Left lobe of liver (tissue), 2 donors: ENCODE measurements at places on chromosomes 5 and 9.

- DNase-seq, result peak; percentile 78
Measured at GRCh38 chr9:19154135-19154612, 26.9 kb upstream of the PLIN2 start.

DNA sequence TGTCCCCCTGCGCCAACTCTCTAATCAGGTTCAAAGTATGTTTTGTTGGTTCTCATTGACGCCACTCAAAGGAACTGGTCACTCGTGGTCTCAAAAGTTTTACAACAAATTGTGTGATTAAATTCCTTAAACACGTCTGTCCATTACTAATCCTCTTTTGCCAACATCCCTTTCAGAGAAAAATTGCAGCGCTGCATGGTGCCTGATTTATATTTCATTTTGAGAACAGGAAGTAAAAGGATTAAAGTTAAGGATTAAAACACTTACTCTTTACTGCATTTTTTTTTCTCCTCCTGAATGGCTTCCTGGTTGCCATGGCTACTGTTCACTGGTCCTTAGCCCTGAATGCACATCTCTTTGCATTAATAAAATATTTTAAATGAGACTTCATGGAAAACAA is 383.5 kb downstream of the GLIS3 start:
- DNase-seq, result no peak

DNA sequence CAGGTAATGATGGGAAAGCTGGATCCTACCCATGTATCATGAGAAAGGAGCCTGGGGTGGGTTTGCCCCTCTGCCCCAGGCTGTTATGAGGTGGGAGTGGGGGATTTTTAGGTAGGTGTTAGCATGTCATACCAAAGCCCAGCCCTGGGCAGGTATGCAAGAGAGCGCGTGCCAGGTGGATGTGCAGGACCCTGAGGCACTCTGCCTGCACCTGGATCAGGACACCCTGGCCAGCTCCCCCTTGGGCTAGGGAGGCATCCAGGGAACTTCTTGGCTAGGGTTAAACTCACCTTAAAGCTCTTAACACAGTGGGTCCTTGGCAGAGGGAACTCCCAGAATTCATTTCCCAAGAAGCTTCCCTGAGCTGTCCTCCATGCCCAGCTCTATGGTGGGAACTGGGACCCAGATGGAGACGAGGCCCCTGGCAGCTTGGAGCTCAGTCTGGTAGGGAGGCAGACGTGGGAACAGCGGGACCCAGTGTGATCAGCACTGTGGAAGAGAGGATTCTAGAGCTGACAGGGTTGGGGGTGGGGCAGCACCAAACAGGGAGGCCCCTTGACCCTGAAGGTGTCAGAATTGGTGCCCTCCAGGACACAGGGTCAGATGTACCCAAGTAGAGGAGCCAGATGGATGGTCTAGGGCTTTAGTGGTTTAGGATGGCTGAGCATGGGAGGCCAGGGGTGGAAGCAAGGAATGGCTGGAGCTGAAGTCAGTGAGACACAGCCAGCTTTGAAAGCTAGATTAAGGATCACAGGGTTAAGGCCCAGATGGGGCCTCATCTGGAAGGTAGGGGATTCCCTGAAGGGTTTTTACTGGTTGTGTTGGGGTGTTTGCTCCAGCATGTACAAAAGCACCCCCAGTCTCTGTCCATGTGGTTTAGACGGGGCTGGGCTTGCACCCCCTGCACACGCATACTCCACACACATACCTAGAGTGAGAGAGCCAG is 2.2 kb upstream of the PRR7 start:
- peak; percentile 45 for DNase-seq

GRCh38 chr9:34610434-34611206 is 1.3 kb downstream of the RPP25L start:
- DNase-seq, result peak; percentile 60

- DNase-seq, result no peak
Measured at GRCh38 chr5:150519978-150520377, 12.0 kb downstream of the NDST1 start.

GRCh38 chr9:84874022-84874421 is 204.5 kb downstream of the NTRK2 start:
- no peak for DNase-seq

DNA sequence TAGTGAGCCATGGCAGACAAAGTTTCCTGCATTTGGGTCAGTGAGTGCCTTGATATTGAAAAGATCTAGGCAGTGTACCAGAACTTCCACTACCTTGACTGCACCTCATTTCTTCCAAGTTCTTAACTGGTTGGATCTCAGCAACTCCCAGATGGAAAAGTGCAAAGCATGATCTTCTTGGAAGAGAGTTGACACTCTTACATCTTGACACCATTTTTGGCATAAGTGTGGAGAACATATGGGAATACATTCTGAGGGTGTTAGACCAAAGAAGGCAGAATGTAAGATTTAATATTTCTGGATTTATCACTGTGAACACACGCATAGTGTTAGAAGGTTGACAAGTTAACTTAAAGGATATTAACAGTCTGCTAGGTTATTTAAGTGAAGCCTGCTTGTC is 555.1 kb upstream of the CTNND2 start:
- no peak for DNase-seq

GRCh38 chr5:18720002-18720401 is 1085.7 kb downstream of the TAF11L14 start:
- DNase-seq, result no peak

DNA sequence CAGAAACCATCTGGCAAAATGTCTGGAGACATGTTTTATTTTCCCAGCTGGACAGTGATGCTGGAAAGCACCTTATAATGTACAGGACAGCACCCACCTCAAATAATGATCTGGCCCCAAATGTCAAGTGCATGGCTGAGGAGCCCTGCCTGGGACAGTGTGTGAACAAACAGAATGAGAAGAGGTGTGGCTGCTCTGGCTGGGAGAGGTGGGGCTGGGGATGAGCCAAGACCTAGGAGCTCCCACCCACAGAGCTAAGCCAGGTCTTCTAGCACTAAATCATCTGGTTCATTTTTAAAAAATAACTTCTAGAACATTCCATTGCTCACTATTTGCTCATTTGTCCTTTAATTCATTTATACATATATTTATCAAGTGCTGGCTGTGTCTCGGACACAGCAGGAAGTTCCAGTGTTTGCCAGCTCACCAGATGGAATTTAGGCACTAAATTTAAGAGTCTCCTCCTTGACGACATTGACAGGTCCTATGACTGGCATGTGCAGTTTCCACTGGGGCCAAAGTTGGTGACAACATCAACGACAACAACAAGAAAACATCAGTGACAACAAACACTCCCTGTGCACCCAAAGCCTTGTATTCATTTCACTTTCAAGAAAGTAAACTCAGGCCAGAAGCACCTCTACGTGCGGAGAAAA is 59.1 kb downstream of the GTF3C4 start:
- no peak for DNase-seq

- no peak for DNase-seq
Measured at GRCh38 chr9:110615498-110615897, 36.0 kb upstream of the SVEP1 start.

GRCh38 chr5:138942861-138943260 is 67.7 kb upstream of the LRRTM2 start:
- no peak for DNase-seq

- DNase-seq, result no peak
Measured at GRCh38 chr5:64612344-64612961, 77.8 kb upstream of the SHISAL2B start.

DNA sequence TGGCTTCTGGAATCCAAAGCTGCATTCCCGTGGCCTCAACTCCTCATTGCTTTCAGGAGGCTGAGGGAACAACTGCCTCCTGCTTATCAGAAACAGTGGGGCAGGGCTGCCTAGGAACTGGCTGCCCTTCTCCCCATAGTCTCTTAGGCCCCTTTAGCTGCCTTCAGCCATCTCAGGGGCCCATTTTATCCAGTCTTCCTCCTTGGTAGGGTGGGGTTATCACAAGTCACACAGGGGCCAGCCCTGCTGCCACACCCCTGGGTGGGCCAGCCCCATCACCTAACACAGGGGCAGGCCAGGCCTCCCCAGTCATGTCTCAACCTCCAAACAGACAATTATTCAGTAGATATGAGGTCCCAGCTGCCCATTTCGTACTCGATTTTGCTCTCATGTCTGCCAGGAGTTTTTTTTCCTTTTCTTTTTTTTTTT is 3.9 kb downstream of the ALAD start:
- DNase-seq, result no peak

DNA sequence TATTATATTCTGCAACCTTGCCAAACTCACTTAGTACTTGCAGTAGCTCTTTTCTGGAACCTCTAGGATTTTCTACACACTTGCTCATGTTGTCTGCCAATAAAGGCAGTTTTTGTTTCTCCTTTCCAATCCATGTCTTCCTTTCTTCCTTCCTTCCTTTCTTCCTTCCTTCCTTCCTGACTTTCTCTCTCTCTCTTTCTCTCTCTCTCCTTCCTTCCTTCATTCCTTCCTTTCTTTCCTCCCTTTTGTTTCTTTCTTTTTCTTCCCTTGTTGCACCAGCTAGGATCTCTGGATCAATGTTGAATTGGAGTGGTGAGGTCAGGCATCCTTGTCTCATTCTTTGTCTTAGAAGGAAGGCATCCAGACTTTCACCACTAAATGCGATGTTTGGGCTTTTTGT is 12.5 kb downstream of the ADGRD2 start:
- no peak for DNase-seq

DNA sequence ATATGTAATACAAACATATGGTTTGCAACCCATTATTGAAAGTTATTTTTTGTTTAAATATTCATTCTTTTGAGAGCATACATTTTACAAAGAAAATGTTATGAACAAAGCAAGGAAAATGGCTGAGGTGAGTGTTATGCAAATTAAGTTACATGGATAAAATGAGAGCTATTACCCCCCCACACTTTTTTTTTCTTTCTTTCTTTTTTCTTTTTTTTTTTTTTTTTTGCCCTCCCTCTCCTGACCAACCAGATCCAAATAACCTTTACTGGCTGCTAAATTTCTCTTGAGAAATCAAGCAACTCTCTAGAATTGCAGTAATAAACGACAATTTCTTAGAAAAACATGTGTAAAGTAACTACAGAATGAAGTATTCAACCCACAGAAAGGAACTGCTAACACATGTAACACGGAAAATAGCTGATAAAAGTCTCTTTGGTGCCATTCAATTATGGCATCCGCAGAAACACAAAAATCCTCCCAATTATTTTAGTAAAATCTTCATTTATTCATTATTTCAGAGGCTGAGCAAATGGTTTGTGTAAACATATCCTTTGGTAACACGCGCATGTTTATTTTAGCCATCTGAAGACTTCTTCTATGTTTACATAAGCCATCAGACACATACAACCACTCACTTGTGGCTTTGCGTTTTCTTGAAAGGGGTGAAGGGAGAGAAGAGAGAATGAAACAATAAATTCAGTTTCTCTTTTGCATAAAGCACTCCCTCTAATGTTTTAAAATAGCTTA is 216.1 kb downstream of the NFIB start:
- DNase-seq, result no peak

- no peak for DNase-seq
Measured at GRCh38 chr5:175521313-175521833, 43.0 kb downstream of the SFXN1 start.

GRCh38 chr5:58972301-58972700 is 389.4 kb downstream of the RAB3C start:
- no peak for DNase-seq

DNA sequence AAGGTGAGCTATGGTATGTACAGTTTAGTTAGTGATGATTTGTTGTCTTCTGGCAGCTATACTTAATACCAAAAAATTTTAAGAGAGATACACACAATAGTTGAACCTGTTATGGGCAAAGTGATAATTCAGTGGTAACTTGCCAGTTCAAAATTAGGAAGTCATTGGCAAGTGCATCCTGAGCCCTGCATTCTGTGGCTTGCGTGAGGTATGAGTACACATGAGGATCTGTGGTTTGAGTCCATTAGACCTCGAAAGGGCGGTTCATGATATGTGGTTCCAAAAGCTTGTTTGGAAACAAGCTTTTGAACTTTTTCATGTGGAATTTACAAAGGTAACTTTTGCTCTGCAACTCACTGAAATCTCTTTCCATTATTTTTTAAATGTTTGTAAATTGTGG is 47.0 kb downstream of the GPR21 start:
- no peak for DNase-seq

GRCh38 chr5:75046366-75047142 is 5.8 kb downstream of the GCNT4 start:
- no peak for DNase-seq

GRCh38 chr9:94668418-94668927 is 29.2 kb upstream of the FBP1 start:
- no peak for DNase-seq

- no peak for DNase-seq
Measured at GRCh38 chr5:159021901-159022556, 77.7 kb downstream of the EBF1 start.

- peak; percentile 71 for DNase-seq
Measured at GRCh38 chr9:130866474-130866965, 30.1 kb downstream of the QRFP start.

DNA sequence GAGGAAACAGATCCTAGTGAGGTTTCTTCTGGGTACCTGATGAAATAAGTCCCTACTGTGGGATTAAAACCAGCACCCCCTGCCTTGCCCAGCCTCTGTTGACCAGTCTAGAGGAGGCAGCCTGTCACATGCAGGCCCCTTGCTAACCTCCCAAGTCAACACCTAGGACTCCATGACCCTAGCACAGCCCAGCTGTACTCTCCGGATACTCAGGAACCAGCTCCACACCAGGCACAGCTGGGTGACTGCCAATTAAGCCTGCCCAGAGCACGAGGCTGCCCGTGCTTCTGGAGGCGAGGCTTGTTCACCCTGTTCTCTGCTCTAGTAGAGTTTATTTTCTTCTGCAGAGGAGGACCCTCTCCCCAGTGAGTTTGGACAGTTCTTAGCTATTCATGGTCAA is 92.5 kb downstream of the SNX24 start:
- DNase-seq, result no peak

- DNase-seq, result no peak
Measured at GRCh38 chr9:114392749-114393112, 4.9 kb upstream of the AKNA start.

GRCh38 chr9:114163517-114163951 is 8.2 kb downstream of the COL27A1 start:
- peak; percentile 93 for DNase-seq

GRCh38 chr5:74660873-74661272 is 20.3 kb upstream of the ENC1 start:
- DNase-seq, result no peak

DNA sequence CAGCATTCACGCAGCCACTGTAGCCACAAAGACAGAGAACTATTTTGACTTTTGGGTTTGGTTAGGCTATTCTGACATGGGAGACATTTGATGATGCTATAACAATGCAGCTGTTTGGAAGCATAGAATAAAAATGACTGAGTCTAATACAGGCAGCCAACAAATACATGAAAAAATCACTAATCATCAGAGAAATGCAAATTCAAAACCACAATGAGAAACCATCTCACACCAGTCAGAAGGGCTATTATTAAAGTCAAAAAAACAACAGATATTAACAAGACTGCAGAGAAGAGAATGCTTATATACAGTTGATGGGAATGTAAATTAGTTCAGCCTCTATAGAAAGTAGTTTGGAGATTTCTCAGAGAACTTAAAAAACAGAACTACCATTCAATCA is 107.1 kb upstream of the POC5 start:
- DNase-seq, result no peak

- no peak for DNase-seq
Measured at GRCh38 chr9:70579686-70580085, 165.2 kb upstream of the KLF9 start.
